ENCODE measurements at places on chromosomes 7 and 10.

DNA sequence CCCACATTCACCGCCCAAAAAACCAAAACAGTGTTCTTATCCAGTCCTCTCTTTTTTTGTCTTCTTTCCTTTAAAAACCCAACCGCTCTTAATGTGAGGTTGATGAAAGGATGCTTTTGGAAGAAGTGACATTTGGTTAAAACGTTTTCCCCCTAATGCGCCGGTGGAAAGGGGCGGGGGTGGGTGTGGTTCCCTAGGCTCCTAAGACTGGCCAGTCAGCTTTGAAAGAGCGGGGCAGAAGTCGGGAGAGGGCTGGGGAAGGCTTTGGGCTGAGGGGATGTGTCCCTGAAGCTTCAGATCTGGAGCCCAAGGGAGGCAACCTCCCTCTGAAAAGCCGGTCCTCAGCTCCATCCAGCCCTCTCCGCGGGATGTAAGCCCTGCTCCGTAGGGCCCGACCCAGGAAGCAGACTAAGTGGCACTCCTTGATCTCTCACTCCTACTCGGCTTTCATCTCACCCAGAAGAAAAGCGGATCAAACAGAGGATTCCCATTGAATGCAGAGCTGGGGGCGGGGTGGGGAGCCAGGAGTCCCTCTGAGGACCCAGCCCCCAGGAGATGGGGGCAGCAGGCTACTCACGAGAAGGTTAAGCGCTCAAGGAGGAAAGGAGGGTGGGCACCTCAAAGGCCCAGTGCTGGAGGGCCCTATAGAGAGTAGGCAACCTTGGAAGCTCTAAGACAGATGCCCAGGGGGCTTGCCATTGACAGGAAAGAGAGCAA is 2.4 kb upstream of the EVX1 start:
- DNase-seq = no peak

GRCh38 chr7:1720326-1720725 is 50.2 kb downstream of the ELFN1 start:
- no peak for DNase-seq

- no peak for DNase-seq
Observed at GRCh38 chr7:94336009-94336408, 58.7 kb upstream of the COL1A2 start.

DNA sequence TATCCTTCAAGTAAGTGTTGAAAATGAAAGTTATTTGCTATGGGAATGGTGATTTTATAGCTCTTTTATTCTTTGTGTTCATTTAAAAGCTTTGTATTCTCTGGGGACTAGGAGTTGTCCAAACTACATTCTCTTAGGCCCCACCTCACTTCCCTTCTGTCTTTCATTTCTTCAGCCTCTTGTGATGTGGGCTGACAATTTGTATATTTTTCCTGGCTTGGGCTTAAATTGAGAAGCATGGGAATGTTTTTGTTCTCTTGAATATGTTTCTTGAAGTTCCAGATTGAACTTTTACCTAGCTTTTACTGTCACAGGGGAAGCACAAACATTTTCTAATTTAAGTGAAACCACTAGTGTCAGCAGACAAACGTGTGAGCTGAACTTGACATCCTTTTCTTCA is 27.9 kb downstream of the BBS9 start:
- DNase-seq = no peak

DNA sequence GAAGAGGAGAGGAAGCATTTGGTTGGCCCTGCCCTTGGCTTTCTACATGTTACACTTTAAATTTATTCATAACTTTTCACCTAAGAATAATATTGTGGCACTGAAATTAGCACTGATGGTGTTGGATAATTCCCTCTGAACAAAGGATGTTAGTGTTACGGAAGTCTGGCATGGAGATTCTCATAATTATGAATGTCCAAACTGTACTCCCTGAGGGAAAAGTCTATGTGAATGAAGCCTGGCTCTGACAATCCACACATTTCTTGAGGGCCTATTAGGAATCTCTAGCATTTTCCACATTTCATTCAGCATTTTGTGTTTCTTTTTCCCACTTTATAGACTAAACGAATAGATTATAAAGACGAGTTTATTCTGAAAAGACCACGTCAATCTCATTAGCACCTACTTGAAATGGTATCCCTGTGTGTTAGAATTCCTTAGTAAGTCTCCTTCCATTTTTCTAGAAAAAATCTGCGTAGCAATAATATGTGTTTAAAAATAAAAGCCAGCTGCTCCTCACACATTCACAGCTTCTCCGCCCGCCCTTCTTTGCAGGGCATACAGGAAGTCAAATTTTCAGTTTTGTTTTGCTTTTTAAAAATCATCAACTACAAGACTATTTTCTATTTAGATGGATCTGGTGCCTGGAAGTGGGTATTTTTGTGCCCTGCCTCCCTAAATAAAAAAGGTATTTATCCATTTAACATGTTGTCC is 131.8 kb upstream of the PALS2 start:
- no peak for DNase-seq

DNA sequence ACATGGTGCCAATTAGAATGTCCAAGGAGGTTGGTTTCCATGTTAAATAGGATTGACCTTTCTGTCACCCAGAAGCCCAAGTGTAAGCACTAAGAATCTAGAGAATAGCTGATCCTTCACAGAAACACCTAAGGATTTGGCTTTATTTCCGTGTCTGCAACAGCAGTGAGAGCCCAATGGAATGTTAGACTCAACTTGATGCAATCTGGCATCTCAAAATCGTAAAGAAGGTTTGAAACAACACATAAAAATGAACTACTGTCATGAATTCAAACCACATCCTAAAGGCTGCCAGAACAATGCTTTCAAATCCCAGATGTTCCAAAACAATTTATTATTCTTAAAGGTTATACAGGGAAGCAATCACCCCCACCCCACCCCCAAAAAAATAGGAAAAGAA is 18.6 kb downstream of the PPP1R3C start:
- no peak for DNase-seq

- no peak for DNase-seq
Observed at GRCh38 chr7:23709081-23709750, 803 bp upstream of the STK31 start.

DNA sequence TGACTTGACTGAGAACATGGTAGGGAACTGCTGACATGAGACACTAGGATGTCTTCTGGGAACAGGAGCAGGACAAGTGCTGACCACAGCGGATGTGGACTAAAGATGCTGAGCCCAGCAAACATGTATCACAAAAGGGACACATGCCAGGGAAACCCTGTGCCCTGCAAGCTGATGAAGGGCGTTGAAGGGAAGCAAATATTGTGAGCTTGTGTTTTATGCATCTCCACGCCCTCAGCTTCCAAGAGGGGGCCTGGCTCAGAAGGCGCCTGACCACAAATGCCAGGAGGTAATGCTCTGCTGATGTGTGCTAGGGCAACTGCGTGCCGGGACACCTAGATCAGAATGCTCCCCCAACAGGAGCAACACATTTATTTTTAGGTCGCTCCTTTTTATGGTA is 207.3 kb downstream of the CXCL12 start:
- DNase-seq = no peak

GRCh38 chr7:130490888-130491804 is 739 bp upstream of the MEST start:
- no peak for DNase-seq

GRCh38 chr10:33211106-33211878 is 123.2 kb downstream of the NRP1 start:
- DNase-seq = no peak

GRCh38 chr10:86439544-86439943 is 72.9 kb upstream of the GRID1 start:
- no peak for DNase-seq

- no peak for DNase-seq
Observed at GRCh38 chr10:131732631-131733127, 168.1 kb upstream of the PPP2R2D start.

DNA sequence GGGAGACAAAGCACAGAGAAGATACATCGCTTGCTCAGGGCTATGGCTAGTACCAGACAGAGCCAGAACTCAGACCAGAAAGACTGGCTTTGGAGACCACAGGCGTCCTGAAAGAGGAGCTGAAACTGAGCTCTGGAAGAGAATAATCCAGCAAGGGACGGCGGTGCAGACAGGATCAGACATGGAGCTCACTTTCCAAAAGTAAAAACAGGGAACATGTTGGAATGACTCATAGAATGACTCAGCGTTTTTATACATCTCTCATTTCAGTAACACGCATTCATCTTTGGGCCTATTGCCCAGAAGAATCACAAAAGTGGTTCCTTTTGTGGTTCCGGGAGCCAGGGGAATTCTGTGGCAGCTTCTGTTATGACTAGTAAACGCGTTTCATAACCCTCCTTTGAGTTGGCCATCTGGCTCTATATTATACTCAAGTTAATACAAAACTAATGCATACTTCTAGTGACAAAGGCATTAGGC is 37.2 kb downstream of the PLEKHS1 start:
- DNase-seq = no peak

DNA sequence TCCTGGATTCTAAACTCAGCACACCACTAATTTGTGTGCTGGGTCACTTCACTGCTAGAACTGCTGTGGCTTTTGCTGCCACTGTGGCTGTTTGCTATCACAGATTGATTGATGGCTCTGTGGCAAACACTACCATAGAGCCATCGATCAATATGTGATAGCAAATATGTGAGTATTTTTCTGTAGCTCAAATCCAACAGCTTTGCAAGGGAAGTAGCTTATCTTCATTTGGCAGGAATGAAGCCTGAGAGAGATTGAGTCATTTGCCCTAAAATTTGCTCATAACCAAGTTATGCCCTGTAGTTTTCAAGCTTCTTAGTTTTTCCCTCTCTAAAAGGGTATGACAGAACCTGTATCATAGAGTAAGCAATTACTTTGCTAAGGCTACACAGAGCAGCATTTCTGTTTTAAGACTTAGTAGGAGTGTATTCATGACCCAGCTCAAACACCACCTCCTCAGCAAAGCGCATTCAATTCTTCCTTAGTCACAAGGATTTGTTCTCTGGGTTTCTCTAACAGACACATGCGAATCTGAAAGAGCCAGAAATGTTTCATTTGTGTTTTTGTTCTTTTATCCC is 43.1 kb downstream of the MINPP1 start:
- DNase-seq = no peak

- no peak for DNase-seq
Observed at GRCh38 chr10:97689559-97690020, 2.5 kb upstream of the AVPI1 start.

DNA sequence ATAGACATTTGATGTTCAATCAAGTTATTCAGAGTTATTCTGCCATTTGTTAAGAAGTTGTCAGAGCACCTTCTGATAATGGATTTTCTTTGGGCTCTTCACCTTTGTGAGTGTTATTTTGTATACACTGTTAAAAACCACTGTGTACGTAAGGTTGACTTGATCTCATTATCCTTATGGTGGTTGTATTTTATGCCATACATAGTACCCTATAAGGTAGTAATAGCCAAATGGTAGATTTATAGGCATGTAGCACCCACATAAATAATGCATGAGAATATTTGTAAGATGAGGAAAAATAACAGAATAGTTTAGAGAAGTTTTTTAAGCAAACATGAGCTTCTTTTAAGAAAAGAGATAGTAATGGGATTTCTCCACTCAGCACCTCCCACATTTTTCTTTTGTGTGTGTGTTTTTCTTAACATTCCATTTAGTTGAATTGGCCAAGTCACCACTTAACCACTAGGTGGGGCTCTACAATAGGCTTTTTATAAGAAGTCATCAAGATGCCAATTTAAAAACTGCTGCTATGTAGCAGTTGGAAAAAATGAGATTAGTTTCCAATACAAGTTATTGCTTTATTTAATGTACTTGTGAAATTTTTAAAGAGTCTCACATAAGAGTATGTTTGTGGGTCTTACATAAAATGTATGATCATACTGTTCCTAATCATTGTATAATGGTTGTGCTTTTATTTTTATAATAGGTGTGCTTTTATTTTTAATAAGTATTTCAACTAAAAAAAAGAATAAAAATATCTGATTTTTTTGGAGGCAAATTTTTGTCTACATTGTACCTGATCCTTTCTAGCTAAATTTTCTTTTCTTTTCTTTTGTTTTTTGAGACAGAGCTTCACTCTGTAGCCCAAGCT is 41.1 kb upstream of the STMP1 start:
- DNase-seq = no peak

DNA sequence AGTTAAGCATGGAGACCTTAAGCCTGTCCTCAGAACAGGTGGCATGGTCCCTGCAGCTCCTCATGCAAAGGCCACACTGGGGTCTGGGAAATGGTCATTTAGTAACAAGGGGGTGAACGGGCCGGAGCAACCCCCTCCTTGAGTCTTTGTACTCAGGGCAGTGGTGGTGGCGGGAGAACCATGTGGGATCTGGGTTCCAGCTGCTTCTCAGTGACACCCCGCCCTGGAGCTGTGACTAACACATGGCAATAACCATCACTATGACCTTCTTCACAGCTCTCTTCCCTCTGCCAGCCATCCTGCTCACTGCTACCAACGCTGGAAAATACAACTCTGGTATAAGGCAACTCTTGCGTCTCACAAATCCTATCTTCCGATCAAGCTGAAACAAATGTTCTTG is 203.4 kb upstream of the FRMD4A start:
- DNase-seq = no peak

GRCh38 chr7:69510114-69510513 is 88.2 kb upstream of the AUTS2 start:
- DNase-seq = no peak

GRCh38 chr10:78475437-78475836 is 441.8 kb downstream of the RPS24 start:
- DNase-seq = no peak

GRCh38 chr10:121734589-121735045 is 136.4 kb upstream of the FGFR2 start:
- no peak for DNase-seq

DNA sequence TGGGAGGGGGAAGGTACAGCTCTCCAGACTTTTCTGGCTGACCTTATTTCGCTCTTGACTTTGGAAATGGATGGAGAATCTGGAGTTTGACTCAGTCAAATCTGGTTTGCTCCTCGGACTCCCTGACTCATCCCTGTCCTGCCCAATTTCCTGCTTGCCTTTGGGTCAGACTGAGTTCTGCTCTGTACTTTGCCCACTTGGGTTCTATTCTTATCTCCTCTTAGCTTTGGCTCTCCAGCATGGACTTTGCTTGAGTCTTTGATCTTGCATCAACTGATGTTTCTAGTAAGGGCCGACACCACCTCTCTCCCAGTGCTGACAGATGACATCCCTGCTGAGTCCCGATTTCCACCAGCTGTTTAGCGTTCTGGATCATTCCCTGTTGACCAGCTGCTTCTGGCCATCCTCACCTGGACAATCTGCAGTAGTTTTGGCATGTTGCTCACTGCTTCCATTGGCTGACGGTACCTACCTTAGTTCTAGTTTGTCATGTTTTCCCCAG is 335.3 kb downstream of the SUGCT start:
- DNase-seq = no peak

- DNase-seq = no peak
Observed at GRCh38 chr10:70380350-70381135, 1.9 kb downstream of the LRRC20 start.

DNA sequence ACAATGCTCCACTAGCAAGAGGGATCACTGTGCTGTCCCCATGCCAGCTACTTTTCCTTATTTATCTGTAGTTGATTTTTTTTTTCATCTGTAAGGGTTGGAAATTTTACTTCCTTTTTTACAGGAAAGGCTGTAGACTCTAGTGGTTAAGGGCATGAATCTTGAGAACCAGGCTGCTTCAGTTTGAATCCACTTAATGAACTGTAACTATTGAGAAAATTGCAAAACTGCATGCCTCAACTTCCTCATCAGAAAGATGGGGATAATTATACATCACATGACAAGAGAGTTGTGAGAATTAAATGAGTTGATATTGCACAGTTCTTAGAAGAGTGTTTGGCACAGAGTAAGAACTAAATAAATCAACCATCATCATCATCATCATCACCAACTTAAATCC is 106.4 kb upstream of the GSDME start:
- no peak for DNase-seq
